ENCODE measurements at places on chromosomes 12 and 14.

- DNase-seq = peak; percentile 93
Measured at GRCh38 chr12:122067966-122068365, 10.6 kb upstream of the MLXIP start.

GRCh38 chr14:103243764-103244737 is 90.0 kb upstream of the EIF5 start:
- peak; percentile 22 for DNase-seq

DNA sequence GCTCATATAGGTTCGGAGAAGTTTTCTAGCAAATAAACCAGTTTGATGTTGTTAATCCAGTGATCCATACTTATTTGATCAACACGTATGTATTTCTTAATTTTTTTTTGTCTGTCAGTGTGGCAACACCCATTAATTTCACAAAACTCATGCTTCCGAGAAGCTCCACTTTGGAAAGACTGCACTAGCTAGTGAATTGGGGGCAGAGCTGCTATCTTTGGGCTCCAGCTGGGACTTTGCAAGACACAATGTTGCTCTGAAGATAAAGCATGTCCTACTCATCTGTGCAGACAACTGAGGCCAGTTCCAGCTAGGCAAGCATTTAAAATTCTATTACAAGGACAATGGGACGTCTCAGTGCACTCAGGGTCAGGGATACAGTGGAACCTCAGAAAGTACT is 298.4 kb downstream of the NUAK1 start:
- no peak for DNase-seq

- no peak for DNase-seq
Measured at GRCh38 chr12:18655351-18655750, 82.5 kb downstream of the PLCZ1 start.

DNA sequence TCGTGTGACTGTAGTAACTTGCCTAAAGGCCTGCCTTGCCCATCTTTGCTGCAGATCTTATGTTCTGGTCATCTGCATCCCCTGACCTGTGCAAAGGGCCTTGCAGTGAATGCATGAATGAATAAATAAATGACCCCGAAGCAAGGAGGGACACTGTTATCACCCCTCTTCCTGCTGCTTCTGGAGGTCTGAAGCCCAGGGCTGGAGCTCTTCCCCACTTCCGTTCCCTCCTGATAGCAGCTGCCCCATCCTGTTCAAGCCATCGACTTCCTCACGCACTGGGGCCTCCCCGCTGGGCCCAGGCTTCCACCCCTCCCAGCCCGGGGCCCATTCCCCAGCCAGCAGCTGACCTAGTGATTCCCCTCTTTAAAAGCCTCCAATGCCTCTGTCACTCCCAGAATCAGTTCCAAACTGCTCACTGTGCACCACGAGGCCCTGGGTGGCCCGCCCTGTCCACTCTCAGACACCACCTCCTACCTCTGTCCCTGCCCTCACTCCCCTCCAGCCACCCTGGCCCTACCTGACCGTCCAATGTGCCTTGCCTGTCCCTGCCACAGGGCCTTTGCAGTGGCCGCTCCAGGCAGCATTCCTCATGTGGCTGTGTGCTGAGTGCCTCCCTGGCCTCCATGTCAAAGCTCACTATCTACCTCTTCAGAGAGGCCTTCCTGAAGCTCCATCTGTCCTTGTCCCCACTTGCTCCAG is 78.6 kb downstream of the SCARB1 start:
- no peak for DNase-seq

GRCh38 chr12:52060498-52061177 is 9.1 kb upstream of the ATG101 start:
- no peak for DNase-seq

- DNase-seq = no peak
Measured at GRCh38 chr12:103978384-103978982, 12.8 kb downstream of the TDG start.

GRCh38 chr12:53499266-53500141 is at the start of gene MAP3K12:
Gene MAP3K12 (minus strand): TSS chr12:53499458. CDS start chr12:53487391, 12,067 bp downstream.
- DNase-seq = peak; percentile 59

GRCh38 chr12:71567537-71567936 is 96.1 kb downstream of the ZFC3H1 start:
- no peak for DNase-seq

DNA sequence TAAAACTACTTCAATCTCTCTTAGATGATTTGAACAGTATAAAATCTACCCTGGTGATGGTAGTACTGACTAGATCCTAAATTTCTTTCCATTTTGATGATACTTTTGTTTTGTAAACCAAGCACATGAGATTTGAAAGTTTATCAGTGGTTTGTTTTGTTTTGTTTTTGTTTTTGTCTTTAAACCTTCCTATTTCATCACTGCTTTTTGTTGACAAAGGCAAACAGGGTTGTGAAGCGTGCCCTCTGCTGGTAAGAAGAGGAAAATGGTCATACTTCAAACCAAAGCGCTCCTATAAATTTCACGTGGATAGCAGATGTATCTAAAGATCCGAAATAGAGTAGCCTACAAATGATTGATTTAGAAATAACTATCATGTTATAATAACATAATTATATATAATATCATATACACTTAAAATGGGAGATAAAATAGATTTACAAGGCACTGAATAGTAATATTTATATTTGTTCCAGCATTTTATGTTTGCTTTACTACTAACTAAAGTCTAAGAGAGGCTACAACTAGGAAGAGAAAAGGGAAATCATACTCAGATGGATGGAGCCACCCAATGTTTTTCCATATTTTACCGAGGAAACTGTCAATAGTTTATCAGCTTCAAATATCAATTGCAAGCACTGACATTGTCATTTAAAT is 254.0 kb upstream of the USP15 start:
- DNase-seq = peak; percentile 53

DNA sequence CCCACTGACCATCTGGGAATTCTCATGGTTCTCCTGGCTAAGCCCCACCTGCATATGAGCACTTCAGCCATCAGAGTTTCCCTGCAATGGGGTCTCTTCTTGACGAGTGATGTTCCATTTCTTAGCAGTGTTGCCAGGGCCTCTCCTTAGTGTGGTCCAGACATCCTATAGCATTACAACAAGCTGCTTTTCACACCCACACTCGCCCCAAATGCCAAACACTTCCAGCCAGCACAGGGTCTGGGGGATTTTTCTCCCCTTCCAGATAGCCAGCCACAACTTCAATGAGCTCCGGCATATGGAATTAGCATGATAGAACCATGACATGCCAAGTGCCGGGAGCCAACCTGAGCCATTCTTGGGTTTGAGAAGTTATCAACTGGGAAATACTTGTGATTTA is 267.4 kb downstream of the ZFP36L1 start:
- DNase-seq = no peak

GRCh38 chr12:19332196-19332595 is 107.1 kb upstream of the AEBP2 start:
- no peak for DNase-seq

DNA sequence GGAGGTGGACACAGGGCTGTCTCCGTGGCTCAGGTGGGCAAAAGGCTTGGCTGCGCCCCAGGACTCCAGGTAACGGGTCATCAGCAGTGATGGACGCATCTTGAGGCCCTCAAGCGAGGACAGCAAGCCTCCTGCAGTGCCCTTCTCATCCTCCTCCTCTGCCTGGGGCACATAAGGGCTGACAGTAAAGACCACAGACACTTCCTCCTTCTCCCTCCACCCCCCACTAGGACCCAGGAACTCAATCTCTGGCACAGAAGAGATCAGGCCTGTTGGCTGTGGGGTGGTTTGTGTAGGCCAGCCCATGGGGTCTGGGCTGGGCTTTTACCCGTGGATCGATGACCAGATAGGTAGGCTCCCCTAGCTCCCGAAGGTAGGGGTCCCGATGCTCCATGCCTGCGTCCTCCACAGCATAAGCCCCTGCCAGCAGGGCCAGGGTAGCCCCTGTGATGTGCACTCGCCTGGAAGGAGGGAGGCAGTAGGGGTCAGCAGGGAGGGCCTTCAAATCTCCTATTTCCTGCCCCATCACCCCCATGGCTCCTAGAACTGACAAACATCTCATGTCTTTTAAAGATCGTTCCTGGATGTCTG is 5.7 kb downstream of the ADCY4 start:
- no peak for DNase-seq

DNA sequence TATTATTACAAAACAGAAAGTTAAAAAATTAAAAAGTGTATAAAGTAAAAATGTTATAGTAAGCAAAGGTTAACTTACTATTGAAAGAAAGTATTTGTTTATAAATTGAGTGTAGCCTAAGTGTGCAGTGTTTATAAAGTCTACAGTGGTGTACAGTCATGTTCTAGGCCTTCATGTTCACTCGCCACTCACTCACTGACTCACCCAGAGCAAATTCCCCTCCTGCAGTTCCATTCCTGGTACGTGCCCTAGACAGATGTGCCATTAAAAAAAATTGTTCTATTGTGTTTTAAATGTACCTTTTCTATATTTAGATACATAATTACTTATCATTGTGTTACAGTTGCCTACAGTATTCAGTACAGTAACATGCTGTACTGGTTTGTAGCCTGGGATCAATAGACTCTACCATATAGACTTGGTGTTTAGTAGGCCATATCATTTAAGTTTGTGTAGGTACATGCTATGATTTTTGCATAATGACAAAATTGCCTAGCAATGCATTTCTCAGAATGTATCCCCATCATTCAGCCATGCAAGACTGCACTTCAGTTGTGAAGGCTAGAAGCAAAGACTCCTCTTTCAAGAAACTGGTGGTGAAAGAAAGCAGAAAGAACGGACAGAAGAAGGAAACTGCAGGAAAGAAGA is 100.6 kb downstream of the DACT1 start:
- DNase-seq = peak; percentile 89

DNA sequence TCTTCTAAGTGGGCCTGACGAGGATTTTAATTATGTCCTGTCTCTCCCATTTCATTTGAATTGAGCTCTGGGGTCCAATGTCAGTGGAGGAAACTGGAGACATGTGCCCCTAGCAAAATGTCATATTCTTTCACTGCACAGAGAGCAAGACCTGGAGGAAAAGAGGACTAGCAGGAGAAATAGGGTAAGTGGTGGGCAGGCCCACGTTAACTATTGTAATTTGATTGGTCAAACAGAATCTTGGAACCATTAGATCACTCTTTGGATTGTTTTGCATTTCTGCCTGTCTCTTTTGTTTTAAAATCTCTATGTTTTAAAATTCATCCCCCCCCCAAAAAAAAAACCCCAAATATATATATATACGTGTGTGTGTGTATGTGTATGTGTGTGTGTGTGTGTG is 113.9 kb upstream of the PELI2 start:
- no peak for DNase-seq

- DNase-seq = no peak
Measured at GRCh38 chr12:93896952-93897351, 219.8 kb downstream of the CRADD start.

- DNase-seq = no peak
Measured at GRCh38 chr12:104670439-104671408, 214.0 kb downstream of the CHST11 start.

GRCh38 chr12:14362352-14362751 is 3.1 kb upstream of the ATF7IP start:
- no peak for DNase-seq

DNA sequence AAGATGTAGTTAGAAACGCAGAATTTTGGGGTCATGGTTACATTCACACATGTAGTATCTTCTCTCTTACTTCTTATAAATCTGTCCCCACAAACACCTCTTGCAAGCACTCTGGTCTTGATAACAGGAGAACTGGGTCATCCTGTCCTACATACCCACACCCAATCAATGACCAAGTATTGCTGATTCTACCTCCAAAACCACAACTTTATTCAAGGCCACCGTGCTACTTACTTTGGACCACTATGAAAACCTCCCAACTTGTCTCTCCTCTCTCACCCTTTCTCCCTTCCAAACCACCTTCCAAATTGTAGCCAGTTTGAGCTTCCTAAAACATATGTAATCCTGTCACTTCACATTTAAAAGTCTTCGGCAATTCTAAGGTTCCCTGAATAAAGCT is 5.4 kb downstream of the SERPINA11 start:
- DNase-seq = no peak

DNA sequence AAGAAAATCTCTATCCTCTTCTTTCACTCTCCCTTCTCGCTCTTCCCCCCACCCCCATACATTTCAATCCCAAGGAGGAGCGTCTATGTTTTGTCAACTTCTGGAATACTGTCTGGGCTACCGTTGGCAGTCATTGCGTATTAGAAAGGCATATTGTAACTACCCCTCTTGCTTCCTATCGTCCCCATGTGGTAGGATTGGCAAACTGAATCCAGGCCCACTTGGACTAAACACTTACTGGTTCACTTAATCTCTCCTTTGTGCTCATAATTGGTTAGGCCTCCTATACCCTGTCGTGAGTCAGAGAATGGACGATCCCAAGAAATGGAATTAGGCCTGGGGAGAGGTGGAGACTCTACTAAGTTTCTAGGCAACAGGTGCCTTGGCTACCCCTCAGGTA is 68.8 kb upstream of the SLC8A3 start:
- no peak for DNase-seq

- DNase-seq = peak; percentile 44
Measured at GRCh38 chr14:70663707-70664179, 22.0 kb downstream of the TTC9 start.

- no peak for DNase-seq
Measured at GRCh38 chr12:81597928-81598604, 161.1 kb downstream of the PPFIA2 start.

DNA sequence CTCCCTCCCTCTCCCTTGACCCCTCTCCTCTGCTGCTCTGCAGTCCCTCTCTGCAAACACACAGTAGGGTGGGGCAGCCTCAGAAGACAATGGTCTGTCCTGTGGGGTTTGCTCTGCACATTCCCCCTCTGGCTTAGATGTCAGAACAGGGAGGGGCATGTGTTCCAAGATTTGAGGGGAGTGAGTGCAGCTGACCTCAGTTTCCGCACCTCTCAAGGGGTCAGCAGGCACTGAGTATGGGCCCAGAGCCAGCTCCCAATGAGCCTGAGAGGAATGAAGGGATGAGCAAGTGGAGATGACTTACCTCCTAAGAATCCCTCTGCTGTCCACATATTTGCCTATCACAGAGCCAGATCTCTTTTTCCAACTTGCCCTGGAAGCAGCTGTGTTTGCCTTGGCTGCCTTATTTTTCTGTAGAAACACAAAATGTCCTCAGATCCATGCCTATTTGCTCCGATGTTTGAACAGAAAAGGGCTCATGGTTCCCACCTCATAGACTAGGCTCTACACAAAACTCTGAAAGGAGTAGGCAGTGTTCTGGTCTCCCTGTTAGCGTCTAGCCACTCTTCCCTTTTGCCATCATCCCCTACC is 111.4 kb downstream of the CRACR2A start:
- peak; percentile 73 for DNase-seq

DNA sequence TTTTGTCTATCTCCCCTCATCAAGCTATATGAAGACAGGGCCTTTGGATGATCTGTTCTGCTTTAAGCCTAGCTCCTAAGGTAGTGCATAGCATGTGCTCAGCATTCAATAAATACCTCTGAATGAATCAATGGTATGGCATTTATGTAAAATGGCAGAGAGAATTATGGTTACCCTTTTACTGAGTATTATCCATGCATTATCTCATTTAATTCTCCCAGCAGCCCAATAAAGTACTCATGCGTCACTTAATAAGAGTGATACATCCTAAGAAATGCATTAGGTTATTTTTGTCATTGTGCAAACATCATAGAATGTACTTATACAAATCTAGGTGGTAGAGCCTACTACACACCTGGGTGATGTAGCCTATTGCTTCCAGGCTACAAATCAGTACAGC is 269.7 kb downstream of the KSR2 start:
- no peak for DNase-seq
